Endodermal cell (in vitro differentiated cells): ENCODE measurements at places on chromosomes 3 and 15. TPM values are rescaled to one million over a fixed set of nuclear protein-coding genes. Genes with fewer than 3 reads are reported as not detected.

DNA sequence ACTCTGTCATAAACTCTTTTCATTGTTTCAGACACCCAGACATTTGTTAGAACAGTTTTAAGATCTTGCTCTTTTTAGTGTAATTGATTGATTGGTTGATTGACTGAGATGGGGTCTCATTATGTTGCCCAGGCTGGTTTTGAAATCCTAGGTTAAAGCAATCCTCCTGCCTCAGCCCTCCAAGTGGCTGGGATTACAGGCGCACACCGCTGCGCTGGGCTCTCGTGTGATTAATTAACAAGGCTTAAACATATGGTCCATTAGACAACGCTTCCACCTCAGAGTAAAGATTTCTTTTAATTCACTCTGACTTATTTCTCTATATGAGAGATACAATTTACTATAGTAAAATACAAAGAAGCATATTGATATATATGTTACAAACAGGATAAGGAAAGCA is 114.0 kb upstream of the C2CD4B start:
- no peak for DNase-seq

- no peak for DNase-seq
Measured at GRCh38 chr3:19487386-19487785, 339.1 kb downstream of the KCNH8 start.

GRCh38 chr15:99651023-99651807 is 82.0 kb downstream of the LYSMD4 start:
- no peak for DNase-seq

DNA sequence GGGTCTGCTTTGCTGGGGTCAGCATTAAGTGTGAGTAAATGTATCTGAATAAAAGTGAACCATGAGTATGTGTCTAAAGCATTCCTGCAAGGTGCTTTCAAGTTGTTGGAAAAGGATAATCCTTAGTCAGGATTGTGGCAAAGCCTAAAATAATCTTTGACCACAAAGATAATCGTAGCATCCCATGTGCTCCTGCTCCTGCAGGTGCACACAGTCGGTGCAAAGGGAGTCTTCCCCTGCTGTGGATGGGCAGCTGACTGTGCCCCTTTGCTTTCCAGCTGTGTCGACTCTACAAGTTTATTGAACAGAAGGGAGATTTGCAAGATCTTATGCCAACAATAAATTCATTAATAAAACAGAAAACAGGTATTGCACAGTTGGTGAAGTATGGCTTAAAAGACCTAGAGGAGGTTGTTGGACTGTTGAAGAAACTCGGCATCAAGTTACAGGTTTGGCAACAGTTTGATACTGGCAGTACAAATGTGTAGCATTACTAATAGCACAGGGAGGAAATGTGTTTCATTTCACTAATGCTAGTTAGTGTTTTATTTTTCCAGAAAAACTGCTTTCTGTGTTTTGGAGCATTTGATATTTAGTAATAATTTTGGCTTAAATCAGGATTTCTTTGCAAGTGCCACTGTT is 22.6 kb downstream of the SRP14 start:
- DNase-seq = no peak

- DNase-seq = no peak
Measured at GRCh38 chr3:101828276-101828675, 21.0 kb upstream of the NFKBIZ start.

DNA sequence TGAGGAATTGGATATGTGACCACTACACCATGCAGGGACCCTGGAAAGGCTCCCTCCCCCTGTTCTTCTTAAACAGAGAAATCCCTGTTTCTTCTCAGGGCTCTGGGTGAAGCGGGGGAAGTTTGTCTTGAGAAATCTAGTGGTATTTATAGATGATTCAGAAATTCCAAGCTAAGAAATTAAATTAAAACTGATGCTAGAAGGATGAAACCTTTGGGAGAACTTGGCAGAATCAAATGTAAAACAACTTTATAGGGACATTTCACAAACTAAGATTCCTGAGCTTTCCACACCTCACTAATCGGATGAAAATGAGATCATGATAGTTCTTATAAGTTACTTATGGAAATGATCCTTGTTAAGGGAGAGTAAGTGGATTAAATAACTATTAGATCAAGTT is 54.2 kb downstream of the FBXL2 start:
- no peak for DNase-seq

GRCh38 chr3:182294696-182295095 is 498.6 kb upstream of the ATP11B start:
- DNase-seq = no peak

- DNase-seq = no peak
Measured at GRCh38 chr3:79558943-79559342, 208.9 kb downstream of the ROBO1 start.

DNA sequence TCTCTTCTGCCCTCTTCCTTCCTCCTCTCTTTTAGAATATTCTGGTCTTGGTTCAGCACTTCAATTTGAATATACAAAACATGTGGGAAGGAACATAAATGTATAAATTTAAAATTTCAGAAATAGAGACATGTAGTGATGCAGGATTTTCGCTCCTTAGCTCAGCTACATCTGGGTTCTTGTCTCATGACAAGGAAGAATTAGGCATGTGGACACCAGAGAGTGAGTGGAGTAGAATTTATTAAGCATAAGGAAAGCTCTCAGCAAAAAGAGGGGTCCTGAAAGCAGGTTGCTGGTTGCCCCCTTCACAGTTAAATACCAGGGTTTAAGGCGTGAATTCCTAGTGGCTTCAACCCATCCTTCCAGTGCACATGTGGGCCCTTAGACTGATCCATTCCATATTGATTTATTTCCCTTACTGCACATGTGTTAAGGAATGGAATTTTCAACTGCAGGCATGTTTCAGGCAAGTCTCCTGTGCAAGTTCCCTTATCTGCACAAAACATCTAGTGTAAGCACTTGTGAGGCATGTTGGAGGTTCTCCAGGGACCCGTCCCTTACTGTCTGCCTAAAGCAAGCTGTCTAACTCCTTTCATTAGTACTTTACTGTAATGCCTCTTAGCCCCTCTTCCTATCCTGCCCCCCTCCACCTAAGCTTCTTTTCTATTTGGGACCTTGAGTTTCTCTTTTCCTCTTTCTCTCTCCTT is 133.2 kb upstream of the STRIT1 start:
- DNase-seq = no peak

- no peak for DNase-seq
Measured at GRCh38 chr3:143793971-143794370, 54.3 kb downstream of the SLC9A9 start.

GRCh38 chr15:89615135-89615534 is 39.9 kb downstream of the TICRR start:
- DNase-seq = no peak

DNA sequence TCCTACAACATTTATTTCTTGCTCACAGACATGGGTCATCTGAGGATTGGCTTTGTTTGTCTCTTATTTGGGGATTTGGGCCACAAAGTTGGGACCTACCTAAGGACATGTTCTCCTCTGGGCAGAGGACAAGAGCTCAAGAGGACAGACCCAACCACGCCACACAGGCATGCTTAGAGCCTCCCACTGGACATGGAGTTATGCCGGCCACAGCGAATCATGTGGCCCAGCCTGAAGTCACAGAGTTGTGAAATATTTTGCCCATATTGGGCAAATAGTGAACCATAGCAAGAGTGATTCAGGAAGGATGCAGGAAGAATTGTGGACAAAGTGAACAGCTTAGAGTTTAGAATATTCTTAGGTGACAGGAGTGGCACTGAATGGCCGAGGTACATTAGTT is 9.9 kb downstream of the TRAK1 start:
- DNase-seq = no peak

- peak; percentile 83 for DNase-seq
Measured at GRCh38 chr3:112136959-112137693, 4.1 kb upstream of the GCSAM start.

- DNase-seq = no peak
Measured at GRCh38 chr3:175003590-175003989, 144.5 kb downstream of the NAALADL2 start.

DNA sequence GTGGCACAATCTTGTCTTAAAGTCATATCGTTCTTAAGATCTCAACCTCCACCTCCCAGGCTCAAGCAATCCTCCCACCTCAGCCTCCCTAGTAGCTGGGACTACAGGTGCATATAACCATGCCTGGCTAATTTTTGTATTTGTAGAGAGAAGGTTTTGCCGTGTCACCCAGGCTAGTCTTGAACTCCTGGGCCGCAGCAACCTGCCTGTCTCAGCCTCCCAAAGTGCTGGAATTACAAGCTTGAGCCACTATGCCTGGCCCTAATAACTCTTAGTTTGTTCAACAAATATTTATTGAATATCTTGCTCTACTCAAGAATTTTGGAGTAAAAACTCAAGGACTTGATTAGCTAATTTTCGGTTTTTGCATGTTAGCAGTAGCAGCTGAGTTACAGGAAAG is 19.4 kb upstream of the EDEM1 start:
- DNase-seq = no peak

The OSBPL10 gene
- total RNA-seq = 21.7 to 30.0 TPM (median 23.8 TPM) in 3 replicates

The KNG1 gene
- not detected in 2 replicates for total RNA-seq

The PSTPIP1 gene
- total RNA-seq = 0.29 and 0.75 TPM in 2 replicates

The PIGBOS1 gene
- total RNA-seq = 8.5 to 14.3 TPM (median 14.2 TPM) in 3 replicates

The GOLGA6L10 gene
- 3.0 and 4.1 TPM in 2 replicates for total RNA-seq

The BFSP2 gene
- not detected in 2 replicates for total RNA-seq

The CLDN1 gene
- 8.7 to 61.2 TPM (median 9.2 TPM) in 3 replicates for total RNA-seq
